ENCODE measurements at places on chromosomes 3 and 15.

DNA sequence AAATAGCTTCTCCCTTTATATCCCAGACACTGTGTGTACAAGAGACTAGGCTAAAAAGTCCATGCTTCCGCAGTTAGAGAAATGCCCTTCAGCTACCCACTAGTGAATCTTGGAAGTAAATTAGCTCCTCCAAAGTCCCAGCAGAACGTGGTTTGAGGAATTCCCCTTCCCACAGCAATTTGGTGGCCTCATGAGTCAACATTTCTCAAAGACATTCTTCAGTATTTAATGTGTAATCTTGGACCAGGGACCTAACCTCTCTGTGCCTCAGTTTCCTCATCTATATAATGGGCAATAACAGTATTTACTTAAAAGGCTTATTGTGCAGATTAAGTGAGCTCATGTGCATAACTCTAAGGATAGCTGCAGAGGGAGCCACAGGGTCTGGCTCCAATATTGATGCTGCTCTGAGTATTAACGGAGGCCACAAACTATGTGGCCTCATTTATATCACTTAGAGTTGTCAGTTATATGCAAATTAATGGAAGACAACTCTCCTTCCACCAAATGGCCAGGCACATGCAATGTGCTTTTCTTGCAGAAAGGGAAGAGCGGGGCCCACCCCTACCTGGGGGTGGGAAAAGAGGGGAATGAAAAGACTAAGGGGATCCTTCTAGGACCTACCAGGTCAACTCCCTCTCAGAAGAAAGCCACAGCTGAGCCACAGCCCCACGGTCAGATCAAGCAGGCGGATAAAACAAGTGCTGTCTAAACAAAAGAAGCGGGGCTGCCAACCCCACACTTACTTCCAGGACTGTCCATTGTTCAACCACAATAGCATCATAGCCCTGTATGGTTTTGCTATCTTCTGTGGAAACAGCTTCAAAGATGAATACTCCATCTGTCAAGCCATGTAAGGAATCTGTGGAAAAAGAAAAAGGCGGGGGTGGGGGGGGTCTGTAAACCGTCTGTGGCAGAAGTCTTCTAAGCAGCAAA is 92.4 kb downstream of the OXNAD1 start:
- DNase-seq: no peak

- DNase-seq: no peak
Observed at GRCh38 chr3:31051226-31051625, 156.8 kb upstream of the GADL1 start.

DNA sequence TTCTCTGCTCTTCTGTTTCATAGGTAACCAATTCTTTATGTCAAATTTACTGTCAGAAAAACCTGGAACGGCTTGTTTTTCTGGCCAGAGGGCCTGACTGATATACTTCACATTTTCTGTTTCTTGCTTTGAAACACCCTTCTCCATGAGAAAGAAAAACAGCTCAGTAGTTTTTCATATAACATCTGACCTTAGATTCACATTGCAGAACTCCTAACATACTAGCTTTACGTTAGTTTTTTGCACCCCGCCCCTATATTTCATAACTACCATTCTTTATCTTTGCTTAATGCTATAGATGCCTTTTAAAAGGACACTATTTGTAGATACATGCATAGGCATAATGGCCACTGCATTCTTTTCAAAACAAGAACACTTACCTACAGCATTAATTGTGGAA is 83.9 kb upstream of the TSC22D2 start:
- DNase-seq: no peak

DNA sequence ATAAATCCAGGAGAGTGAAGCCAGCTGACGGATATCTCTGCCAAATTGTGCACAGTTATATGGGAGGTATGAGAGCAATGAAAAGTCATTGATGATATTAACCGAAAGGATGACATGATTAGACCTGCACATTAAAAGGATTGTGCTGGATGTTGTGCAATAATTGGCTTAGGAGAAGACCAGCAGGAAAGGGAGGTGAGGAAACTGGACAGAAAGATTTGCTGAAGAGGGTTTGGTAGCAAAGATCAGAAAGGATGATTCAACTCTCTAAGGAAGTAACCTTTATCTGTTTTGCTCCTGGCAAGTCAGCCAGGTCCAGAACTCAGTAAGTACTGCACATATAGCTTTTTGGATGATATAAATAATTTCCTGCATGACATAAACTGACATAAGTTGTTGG is 704.7 kb downstream of the GRM7 start:
- DNase-seq: no peak

DNA sequence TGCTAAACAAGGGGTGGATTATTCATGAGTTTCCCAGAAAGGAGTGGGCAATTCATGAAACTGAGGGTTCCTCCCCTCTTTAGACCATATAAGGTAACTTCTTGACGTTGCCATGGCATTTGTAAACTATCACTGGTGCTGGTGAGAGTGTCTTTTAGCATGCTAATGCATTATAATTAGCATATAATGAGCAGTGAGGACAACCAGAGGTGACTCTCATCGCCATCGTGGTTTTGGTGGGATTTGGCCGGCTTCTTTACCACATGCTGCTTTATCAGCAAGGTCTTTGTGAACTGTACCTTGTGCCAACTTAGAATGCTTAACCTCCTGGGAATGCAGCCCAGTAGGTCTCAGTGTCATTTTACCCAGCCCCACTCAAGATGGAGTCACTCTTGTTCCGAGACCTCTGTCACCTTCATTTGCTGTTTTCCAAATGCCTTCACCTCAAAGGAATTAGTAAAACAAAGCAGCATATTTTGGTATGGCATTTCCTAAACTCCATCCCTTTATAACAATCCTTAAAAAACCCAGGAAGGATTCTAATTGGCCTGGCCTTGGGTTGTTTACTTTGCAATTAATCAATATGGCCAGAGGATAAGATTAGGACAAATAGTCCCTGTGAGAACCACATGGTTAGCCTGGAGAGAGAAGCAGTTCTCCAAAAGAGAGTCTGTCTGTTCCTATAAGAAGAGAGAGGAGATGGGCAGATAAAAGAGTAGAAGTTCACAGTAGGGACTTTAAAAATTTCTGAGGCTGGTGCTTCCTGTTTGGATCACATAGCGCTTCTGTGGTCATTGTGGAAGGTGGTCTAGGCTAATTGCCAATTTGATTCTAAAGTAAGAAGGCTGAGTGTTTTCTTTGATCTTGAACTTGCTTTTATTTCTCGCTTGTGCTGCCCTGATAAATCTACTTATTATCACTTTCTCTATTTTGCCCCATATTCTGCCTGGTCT is 155.2 kb upstream of the EOMES start:
- DNase-seq: no peak

DNA sequence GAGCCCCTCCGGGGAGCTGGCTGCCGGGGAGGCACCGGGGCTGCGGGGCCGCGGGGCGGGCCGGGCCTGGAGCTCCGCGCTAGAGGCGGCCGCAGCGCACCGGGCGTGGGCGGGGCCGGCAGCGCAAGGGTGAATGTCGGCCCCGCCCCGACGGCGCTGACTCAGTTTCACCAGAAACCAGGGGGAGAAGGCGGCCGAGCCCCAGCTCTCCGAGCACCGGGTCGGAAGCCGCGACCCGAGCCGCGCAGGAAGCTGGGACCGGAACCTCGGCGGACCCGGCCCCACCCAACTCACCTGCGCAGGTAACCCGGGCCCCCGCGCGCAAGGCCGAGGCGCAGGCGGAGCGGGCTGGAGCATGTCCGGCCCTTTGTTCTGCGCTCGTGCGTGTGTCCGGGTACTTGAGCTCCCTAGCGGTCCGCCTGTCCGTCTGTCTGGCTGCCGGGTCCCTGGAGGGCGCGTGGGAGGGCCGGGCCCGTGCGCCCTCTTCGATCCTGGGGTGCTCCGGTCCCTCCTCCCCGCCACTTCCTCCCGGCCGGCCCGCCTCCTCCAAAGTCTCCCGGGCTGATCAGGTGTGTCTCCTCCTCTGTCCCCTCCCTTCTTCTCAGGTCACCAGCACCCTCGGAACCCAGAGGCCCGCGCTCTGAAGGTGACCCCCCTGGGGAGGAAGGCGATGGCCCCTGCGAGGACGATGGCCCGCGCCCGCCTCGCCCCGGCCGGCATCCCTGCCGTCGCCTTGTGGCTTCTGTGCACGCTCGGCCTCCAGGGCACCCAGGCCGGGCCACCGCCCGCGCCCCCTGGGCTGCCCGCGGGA is at the start of gene SPINT1:
Gene SPINT1 (plus strand): TSS at position 164 of the 811 bp plus-strand sequence. CDS start 507 bp downstream, at position 671.
- DNase-seq: no peak

DNA sequence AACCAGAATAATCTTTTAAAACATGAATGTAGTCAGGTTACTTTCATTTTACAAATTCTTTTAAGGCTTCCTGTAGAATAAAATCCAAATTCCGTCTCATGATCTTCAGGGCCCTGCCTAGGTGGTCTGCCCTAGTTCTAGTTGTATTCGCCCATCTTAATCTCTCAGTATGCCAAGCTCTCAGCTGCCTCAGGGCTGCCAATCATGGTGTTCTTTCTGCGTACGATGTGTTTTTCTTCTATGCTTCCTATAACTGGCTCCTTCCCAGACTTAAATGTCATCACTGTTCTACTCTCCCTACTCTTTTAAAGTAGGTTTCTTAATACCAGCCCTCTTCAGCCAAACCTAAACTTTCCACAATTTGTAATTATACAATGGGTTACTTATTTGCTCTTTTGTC is 107.4 kb downstream of the GREM1 start:
- no peak for DNase-seq

- DNase-seq: no peak
Observed at GRCh38 chr3:152857082-152857481, 22.2 kb downstream of the P2RY1 start.

DNA sequence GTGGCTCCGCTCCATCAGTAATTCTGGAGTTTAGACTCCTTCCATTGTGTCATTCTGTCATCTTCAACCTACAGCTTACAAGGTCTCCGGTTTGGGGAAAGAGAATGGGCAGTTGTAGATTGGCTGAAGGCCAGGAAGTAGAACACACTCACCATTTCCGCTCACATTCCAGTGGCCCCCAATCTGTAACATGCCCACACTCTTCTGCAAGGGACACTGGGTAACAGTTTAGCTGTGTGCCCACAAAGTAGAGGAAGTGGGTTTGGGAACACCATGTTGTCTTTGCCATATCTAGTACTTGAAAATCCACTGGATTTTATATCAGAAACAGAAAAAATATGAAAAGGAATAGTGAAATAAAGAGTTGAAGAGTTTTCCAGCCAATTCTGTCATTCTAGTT is 153.5 kb downstream of the SV2B start:
- DNase-seq: no peak

DNA sequence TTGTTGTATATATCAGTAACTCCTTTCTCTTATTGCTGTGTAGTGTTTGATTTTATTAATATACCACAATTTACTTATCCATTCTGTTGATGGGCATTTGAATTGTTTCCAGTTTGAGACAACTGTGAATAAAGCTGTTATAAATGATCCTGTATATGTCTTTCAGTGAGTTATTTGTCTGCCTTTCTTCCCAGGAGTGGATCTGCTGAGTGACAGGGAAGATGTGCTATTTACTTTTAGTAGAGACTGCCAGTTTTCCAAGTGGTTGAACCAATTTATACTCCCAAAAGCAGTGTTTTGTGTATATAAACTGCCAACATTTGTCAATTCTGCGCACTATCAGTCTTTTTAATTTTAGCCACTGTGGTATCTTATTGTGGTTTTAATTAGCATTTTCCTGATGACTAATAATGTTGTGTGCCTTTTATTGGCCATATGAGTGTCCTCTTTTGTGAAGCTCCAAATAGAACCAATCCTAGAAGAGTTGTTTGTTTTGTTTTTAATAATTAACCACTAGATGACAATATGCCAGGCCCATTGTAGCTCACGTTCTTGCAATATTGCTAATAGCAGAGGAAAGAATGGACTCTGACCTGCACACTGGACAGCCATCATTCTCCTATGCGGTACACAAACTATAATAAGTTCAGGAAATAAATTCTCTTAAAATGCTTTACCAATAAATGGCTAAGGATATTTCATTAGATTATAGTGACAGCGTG is 25.3 kb downstream of the TRANK1 start:
- DNase-seq: no peak

DNA sequence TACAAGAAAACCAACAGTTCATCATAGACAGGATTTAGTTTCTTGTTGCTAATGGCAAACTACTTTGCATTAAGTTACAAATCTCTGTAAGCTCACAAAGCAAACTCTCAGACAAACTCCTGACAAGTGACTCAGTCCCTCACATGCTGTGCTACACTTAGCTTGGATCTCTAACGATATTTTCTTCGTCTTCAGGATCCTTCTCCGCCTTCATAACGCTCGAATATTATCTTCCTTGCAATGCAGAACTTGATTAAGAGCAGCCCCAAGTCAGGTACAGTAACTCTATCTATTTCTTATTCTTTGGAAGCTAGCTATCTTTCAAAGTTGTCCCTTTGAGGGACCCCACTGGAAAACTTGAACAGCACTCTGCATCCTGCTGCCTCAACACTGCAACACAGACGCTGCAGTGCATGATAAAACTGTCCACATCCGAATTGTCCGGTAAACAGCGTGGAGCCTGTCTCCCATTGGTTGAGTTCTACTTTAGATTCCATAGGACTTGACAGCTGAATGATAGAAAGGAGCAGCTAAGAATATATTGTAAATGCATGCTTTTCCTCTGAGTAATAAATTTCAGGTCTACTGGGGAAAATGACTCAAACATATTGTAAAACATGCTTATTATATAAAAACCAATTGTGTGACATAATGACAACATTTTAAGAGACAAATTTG is 61.3 kb downstream of the UACA start:
- no peak for DNase-seq

- DNase-seq: no peak
Observed at GRCh38 chr3:168220556-168220955, 124.8 kb upstream of the GOLIM4 start.

DNA sequence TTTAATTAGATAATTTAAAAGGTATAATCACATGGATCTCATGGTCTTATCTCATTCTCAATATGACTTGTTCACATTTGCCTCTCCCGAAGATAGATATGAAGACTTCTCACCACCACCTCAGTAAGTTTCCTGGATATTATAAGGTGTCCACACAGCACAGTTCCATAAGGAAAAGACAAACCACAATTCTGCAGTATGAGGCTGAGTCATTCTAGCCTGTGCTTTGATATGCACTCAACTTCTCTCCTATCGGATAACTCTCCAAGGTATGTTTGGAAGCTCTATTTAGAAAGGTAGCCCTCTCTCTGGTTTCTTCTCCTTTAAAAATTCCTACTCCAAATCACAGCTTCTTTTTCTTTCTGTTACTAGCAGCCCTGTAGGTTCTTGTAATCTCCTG is 612.8 kb downstream of the ZPLD1 start:
- DNase-seq: no peak

DNA sequence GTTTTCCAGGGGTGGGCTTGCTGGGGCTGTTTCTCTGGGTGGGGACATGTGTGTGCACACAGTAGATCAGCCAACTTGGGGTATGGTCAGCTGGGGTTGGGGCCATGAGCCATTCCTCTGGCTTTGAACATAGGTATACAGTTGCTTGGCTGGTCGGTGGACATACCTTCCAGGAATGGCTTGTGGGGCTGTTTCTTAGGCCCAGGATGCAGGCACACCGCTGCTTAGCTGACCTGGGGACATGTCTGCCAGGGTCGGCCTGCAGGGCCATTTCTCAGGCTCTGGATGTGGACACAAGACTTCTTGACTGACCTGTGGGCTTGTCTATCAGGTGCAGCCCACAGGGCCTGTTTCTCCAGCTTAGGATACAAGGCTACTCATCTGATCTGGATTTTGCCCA is 130.6 kb downstream of the DOCK3 start:
- no peak for DNase-seq

GRCh38 chr15:71237456-71238188 is 122.4 kb downstream of the THSD4 start:
- no peak for DNase-seq

Measured in activated gamma-delta T cell (primary cell).